Fibroblast of skin of right biceps (primary cell): ENCODE measurements at places on chromosomes 1 and 21.

GRCh38 chr1:7289694-7290093 lies 481.4 kb upstream of the VAMP3 start:
- no peak for DNase-seq

DNA sequence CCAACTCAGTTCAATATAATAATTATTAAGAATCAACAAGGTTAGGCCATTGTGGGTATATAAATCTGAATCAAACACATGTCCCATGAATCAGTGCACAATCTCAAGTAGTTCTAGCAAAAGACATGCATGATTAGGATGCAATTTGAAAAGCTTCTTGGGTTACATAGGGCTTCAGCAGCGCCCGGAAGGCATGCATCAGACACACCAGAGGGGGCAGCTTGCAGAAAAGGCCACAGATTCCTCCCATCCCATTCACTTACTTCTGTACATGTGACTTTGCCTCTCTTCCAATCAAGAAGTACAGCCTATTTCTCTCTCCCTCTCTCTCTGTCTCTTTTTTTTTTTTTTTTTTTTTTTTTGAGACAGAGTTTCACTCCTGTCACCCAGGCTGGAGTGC lies 91.8 kb downstream of the KCNN3 start:
- DNase-seq, result no peak

DNA sequence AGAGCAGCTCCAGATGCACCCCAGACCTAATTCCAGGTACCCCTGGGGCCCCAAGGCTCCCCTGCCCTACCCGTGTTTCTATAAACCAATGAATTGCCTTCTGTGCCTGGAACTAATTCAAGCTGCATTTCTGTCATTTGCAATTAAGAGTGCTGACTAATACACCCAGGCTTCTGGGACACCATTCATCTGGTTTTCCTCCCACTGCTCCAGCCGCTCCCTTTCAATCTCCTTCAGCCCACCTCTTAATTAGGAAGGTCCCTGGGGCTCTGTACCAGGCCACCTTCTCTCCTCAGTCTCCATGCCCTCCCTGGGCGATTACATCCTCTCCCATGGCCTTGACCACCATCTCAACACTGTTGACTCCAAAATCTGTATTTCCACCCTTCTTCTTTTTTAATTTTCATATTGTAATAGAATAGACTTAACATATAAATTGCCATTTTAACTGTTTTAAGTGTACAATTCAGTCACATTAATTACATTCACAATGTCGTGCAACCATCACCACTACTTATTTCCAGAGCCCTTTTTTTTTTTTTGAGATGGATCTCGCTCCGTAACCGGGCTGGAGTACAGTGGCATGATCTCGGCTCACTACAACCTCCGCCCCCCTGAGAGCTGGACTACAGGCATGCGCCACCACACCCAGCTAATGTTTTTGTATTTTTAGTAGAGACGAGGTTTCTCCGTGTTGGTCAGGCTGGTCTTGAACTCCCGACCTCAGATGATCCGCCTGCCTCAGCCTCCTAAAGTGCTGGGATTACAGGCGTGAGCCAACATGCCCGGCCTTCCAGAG lies 9.2 kb upstream of the GJB3 start:
- no peak for DNase-seq

DNA sequence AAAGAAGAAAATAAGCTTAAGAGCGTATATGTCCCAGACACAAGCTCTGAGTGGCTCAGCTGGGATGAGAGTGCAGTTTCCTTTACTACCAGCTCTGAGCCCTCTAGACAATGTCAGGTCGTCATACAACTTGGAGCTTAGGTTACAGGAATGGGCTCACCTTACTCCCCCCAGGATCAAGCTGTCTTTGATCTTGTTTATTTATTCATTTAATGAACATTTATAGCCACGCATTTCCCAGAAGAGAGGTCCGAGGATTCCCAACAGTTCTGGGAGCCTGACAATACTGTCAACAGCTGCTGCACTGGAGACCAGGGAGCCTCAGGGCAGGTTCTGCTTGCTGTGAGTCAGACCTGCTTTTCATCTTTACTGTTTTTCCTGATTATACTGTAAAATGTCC lies 378.9 kb downstream of the PLPP3 start:
- no peak for DNase-seq

GRCh38 chr1:173365341-173365740 lies 111.8 kb upstream of the PRDX6 start:
- DNase-seq, result no peak

DNA sequence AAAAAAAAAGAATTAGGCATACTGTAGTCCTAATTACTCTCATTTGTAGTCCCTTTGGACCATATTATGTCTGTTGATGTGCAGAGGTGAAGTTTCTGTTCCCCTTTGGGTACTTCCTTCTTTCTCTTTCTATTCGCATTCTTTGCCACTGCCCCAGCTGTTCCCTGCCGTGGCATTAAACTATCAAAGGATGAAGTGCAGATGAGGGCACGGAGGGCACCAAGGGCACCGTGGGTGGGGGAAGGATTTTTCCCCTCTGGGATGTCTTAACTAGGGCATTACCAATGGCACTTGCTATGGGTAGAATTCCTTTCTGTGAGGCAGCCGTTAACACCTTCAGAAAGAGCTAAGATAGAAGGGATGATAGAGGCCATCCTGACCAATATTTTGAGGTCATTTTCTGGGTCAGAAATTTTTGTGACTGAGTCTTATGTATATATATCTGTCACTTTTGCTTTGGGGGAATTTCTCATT lies 4.9 kb upstream of the MAPKAPK2 start:
- DNase-seq, result no peak

GRCh38 chr1:193629875-193630274 lies 443.5 kb upstream of the B3GALT2 start:
- peak; percentile 59 for DNase-seq

- DNase-seq, result no peak
Observed at GRCh38 chr1:175498002-175498401, 245.4 kb downstream of the TNR start.

DNA sequence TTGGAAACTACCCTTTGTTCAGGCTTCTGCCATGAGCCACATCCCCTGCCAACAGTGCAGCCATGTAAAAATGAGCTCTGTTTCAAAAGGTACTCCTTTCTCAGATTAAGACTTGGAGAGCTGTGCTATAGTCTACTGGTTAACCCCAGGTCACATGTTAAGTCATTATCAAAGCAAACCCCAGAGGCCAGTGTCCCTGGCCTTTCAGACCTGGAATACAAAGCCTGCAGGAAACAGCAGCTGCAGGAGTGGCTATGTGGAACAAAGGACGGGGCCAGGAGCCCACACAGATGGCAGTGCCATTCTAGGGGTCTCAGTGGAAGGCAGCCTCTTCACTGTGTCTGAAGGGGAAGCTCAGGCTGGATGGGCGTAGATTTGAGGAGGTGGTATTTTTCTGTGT lies 6.7 kb downstream of the ZNF496 start:
- no peak for DNase-seq

GRCh38 chr1:8816264-8816663 lies 1.2 kb downstream of the RERE start:
- DNase-seq, result peak; percentile 54

DNA sequence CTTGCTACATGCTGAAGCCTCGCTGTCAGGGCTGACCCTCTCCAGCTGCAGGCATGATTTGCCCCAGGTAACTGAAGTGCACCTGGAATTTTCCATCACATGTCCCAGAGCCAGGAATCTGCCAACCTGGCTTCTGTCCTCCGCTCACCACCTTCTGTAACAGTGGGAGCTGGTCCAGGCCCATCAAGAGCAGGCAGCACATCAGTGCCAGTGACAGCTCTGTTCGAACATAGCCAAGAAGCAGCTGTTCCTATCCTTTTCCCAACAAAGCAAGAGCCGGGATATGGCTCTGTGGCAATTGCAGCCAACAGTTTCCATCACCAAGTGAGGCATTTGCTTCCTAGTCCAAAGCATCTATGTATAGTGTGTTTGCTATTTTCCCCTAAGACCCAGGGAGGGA lies 42.2 kb upstream of the KANK4 start:
- no peak for DNase-seq

- no peak for DNase-seq
Observed at GRCh38 chr1:19006000-19006399, 49.5 kb upstream of the IFFO2 start.

DNA sequence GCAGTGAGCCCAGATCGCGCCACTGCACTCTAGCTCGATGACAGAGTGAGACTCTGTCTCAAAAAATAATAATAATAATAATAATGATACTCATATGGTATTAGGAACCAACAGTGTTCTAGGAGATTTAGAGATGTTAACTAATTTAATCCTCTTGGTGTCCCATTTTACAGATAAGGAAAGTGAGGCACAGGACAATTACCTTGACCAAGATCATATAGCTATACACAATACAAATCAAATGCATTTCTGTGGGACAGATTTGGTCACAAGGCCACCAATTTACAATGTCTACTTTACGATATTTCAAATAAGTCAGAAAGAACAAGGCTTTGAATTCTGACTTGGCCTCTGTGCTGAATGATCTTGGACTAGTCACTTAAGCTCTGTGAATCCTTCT lies 2.2 kb upstream of the ZMYM4 start:
- DNase-seq, result no peak

DNA sequence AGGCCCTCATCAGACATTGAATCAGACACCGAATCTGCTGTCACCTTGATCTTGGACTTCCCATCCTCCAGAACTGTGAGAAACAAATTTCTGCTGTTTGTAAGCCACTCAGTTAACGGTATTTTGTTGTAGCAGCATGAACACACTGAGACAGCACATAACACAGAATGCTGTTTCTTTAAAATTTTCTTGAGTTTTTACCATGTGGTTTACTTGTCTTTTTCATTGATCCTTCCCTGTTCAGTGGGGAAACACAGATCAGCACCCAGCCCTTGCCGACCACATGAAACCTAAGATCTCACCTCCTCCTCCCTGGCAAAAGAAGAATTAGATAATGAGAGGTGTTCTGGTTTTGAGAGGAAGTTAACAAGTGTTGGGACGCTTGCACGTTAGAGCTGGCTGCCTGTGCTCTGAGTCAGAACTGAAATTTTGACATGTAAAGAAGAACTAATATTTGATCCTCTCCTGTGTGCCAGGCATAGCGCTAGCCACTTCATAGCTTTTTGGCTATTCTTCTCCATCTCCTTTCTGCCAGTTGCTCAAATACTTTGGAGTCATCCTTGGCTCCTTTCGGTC lies 179.6 kb downstream of the DHRS3 start:
- DNase-seq, result no peak
